SK-N-SH (cell line): ENCODE measurements at places on chromosomes 3 and 15.

DNA sequence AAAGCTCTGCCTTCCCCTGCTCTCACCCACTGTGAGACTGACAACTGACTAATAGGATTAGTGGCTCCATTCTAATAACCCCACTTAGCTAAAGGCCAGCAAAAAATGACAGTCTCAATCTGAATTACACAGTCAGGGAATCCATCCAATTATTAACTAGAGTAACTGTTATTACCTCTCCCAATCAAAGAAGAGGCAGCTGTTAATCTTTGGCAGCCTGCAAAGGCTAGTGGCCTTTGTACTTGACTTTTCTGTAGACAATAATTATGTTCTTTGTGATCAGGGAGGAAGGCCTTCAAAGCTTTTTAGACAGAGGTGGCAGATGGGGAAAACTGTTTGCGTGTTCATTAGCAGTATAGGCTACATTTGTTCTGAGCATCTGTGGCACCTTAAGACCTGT is 177.7 kb downstream of the ISL2 start:
- no peak for DNase-seq

- peak; percentile 45 for DNase-seq
These were observed 337.5 kb downstream of the GAP43 start for GRCh38 chr3:115960799-115961198.

DNA sequence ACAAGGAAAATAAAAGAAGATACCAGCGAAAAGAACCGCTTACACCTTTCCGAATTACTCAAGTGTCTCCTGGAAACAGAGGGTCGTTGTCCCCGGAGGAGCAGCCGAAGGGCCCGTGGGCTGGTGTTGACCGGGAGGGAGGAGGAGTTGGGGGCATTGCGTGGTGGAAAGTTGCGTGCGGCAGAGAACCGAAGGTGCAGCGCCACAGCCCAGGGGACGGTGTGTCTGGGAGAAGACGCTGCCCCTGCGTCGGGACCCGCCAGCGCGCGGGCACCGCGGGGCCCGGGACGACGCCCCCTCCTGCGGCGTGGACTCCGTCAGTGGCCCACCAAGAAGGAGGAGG is 325 bp downstream of the ALCAM start:
- DNase-seq: peak; percentile 47

- no peak for DNase-seq
These were observed 10.1 kb upstream of the PPP1R2 start for GRCh38 chr3:195553268-195553667.

GRCh38 chr15:69537901-69538300 is 85.3 kb downstream of the RPLP1 start:
- peak; percentile 67 for DNase-seq
